ENCODE measurements at places on chromosomes 7 and 10.

DNA sequence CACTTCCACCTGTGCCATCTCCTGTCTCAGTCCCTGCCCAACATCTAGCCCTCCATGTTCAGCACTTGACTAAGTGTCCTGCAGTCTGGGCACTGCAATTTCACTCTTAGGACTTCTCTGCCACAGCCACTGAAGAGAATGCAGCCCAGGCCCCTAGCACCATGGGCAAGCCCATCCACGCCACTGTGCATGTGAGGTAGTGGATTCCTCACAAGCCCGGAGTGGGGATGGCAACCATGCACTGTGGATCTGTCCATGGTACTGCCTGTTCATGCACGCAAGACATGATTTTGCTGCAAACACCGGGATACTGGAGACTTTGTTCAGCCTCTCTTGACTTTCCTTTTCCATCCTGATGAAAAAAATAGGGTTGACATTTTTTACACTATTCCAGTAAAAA lies 12.3 kb downstream of the DDC start:
- no peak for DNase-seq

- DNase-seq: no peak
These were observed 592.0 kb downstream of the TYW1 start for GRCh38 chr7:67588631-67589030.

DNA sequence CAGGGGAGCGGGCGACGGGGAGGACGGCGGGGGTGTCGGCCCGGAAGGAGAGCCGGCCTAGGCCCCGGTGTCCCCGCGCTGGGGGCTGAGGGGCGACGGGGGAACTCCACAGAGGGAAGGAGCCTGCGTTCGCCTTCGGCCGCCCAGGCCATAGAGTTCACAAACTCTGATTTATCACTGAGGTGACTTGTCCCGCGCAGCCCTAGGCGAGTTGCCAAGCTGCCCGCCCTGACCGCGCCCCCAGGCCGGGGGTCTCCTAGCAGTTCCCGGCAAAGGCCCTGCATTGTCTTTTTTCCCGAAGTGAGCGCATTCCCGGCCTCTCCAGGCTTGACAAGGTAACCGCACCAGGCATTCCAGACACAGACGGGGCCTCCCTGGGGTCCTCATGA lies 2.9 kb upstream of the NKX6-2 start:
- DNase-seq: no peak

GRCh38 chr10:33790521-33791271 lies 456.2 kb upstream of the NRP1 start:
- no peak for DNase-seq

DNA sequence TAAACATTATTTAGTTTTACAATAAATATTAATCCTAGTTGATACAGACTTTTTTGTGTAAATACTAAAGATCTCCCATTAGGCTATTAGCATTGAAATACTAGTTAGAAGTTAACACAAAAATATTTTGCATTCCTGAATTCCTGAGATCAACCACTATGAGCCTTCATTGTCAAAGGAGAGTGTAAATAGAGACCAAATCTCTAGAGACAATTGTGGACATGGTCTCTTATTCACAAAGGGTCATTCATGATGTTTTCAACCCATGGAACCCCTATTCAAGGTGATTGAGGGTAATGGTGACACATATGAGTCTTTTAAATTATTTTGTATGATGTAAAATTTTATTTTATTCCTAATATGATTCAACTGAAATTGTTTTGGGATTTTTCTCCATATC lies 1454.8 kb upstream of the LRRTM3 start:
- no peak for DNase-seq

- no peak for DNase-seq
These were observed 34.8 kb upstream of the DMBT1 start for GRCh38 chr10:122525788-122526187.
